Trophoblast cell (in vitro differentiated cells and primary cell): ENCODE measurements at places on chromosomes 4 and X.

DNA sequence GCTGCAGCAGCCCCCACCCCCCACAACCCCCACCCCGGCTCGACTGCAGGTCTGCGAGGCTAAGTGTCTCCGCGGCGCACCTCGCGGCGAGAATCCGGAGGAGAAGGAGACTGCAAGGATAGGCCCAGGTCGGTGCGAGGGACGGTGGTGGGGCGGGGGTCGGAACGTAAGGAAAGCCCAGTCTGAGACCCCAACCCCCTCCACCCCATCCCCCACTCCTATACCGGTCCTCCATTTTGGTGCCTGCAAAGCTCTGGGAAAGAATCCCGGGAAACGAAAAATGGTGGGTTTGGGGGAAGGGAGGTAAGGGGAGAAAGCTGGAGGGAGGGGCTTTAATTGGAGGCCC, 614 bp downstream of the BEX3 start:
- no peak for DNase-seq

DNA sequence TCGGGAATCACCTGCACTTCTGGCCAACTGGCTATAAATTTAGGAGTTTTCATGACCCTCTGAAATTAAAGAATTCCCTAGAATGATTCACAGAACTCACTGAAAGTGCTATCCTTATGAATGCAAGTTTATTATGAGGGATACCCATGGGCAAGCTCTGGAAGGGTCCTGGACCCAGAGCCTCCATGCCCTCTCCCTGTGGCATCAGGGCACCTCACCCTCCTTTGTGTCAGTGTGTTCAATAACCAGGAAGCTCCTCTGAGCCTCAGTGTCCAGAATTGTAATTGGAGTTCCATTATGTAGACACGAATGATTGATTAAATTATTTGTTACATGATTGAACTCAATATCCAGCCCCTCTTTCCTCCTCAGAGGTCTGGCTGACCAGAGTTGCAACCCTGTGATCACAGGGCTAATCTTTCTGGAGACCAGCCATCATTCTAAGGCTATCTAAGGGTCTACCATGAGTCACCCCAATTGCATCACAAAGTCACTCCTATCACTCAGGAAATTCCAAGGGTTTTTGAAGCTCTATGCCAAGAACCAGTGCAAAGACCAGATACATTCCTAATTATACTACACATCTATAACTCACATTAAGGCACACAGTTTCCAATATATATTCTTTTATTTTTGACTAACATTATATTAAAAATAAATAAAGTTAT, 8.9 kb downstream of the ANXA3 start:
- DNase-seq: peak; percentile 68

DNA sequence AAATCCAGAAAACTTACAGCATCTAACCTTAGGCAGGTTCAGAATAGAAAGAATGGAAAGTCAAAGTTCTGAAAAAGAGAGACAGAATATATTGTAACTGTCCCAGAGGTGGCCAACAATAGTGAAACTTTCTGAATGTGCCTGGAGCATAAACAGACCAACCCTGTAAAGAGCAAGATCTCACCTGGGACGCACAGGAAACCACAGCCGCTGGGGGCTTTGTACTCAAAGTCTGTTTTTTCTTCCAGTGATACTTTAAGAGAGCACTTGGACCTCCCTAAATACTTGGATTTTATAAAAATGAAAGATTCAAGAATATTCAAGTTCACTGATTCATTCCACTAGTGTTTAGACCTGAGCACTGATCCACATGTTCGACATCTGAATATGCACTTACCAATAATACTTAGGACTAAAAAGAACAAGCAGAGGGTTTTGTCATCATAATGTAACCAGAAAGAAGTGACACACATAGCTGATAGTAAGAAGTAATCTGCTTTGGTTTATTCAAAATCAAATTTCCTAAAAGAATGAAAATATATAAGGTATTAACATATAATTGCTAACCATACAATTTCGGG, 35.3 kb downstream of the ARAP2 start:
- no peak for DNase-seq

DNA sequence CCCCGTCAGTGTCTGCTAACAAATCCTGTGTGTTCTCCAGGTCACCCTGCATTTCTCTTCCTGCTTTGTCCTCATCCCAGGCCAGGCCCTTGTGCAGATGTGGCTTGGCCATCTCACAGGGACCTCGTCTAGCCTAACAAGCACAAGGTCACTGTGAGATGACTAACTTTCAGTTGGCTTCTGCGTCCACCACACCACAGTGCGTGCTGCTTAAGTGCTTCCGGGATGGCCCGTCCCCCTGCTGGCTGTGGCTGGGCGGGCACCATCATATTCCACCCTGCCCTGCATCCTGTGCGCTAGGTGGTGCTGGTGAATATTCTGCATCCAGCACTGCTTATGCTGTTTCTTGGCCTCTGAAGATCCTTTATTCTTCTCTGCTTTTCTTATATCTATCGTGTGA, 33.8 kb downstream of the RBBP7 start:
- peak; percentile 29 for DNase-seq

- DNase-seq: peak; percentile 44
Observed at GRCh38 chrX:150459196-150459595, 96.1 kb downstream of the MAMLD1 start.

DNA sequence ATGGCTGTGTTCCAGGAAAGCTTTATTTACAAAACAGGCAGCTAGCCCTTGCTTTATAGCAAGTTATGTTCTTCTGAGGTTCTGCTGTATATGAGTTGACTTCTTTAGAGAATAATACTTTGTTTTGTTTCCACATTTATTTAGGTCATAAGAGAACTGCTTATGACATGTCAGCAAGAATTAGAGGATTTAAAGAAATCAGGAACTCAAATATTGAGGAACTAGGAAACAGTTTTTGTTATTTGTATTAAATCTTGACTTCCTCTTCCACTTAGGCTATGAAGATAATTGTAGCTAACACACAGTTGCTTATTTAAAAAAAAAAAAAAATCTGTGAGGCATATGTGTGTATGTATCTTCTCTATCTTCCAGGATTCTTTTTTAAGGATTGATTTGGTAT, 14.3 kb downstream of the ZRSR2 start:
- no peak for DNase-seq

DNA sequence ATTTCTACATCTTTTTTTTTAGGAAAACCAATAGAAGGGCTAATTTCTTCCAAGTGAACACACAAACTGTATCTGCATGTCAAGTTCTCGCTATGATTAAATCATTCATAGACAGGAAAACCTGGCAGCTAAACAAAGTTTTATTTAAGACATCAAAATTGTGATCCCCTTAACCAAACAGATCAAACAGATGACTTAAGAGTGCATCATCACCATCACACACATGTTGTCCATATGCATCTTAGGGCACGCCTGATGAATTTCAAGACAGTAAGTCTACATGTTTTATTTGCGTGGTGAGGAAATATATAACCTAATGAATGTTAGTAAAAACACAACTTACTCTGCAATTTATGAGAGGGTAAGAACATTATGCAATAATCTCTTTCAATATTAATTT, 317.0 kb upstream of the ANXA10 start:
- no peak for DNase-seq

DNA sequence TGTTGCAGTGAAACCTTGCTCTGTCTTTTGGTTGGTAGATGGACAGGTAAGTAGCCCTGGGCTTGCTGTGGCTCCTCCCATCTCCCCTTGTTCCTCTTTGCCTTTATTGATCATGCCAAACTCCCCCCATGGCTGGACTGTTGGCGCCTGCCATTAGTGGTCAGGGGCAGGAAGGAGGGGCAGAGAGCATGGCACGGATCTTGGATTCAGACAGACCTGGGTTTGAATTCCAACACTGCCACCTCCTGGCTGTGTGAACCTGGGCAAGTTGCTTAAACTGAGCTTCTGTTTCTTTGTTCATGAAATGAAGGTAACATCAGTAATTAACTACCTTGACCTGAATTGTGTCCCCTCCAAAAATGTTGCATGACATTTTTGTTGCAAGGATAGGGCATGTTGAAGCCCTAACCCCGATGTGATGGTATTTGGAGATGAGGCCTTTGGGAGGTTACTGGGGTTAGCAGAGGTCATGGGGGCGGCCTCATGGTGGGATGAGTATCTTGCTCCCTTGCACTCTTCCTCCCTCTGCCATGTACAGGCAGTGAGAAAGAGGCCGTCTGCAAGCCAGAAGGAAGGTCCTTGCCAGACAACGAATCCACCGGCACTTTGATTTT, 6.0 kb downstream of the SLC2A9 start:
- no peak for DNase-seq
